Hematopoietic multipotent progenitor cell treated with erythropoietin and hydrocortisone succinate and interleukin-3 and kit ligand, for 6 days (in vitro differentiated cells): ENCODE measurements at places on chromosomes 11 and 22.

DNA sequence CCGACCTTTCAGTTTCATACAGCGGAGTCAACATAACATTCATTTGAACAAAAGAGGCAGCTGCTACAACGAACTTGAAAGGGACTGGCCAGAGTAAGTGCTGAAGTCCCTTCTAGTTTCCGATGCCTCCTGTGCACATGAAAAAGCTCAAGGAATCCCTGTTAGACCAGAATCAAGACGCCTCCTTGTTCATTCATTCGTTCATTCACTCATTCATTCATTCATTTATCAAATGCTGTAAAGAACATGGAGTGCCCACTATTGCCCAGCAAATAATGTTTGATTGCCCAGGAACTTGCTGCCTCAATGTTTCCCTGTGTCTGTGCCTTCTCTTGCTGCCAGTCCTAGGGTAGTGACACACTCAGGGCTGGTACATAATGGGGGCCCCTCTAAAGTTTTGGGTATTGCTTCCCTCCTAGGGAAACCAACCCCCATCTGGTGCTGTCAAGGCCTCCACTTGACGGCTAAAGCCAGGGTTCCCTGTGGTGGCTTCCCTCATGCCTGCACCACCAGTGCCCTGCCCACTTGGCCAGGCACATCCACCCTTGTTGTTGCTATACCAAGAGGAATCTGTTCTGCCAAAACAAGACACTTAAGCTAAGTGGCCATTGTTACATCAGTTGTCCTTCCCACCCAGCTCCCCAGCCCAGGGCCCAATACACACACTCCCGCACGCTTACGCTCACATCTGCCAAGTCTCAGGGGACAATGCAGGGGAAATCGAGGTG lies 3.8 kb downstream of the TMPRSS13 start:
- DNase-seq: no peak

DNA sequence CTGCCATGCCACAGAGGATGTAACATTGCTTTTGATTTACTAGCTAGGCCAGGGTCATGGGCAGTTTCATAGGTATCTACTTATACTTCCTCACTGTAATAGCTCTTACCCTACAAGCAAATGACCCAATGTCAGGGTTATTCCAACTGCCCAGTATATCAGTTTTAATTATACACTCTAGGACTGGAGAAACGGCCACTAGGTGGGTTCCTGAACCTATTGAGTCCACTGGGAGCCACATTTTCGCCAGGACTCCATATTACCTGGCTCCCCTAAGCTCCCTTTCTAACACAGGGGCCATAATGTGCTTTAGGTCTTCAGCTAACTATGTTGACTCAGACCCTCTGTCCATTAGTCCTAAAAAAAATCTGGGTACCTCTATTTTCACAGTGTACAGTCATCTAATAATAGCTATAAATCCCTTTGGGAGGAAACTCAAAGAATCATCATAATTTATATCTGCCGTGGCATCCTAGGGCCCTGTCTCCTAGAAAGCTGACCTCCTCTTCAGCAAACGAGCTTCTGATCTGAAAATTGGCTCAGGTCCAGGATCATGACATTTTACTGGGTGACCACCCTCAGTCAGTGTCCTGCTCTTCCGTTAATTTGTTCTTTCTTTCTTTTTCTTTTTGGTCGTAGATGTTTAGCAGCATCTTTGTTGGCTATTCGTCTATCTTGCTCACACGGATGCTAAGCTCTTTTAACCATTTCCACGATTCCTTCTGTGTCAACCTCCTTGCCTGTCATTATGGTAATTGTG lies 244.3 kb downstream of the FAM76B start:
- DNase-seq: peak; percentile 38

DNA sequence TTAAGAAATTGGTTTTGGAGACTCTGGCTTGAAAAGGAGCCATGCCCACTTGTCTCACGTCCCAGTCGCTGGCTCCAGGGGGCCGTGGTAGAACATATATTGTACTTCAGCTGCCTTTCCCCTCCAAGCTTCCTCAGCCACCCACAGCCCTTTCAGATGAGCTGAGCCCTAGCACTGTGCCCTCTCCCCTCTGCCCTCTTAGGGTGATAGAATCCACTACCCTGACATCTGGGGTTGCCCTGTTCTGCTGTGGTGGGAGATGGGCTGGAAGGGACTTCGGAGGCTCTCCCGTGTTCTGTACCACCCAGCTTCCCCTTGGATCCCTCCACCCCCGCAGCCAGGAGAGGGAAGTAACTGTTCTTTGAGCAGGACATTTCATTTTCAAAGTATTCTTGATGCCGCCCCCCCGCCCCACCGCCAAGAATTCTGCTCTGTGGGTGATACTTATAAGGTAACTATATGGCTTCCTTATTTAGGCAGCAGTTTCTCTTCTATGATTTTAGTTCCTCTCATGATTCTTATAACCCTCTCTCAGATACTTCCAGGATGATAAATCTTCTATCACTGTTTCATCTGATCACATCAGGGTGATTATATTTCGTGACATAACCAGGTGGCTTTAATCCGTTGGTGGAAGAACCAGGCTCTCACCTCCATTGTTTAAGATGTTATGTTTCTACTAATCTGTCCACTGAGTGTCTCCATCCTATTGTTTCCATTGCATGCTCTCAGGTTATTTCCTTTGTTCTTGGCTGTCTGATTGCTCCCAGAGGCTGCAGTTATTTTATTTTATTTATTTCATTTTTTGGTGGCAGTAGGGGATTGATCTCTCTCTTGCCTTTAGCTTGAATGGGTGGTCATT lies 24.1 kb downstream of the ZBTB16 start:
- peak; percentile 71 for DNase-seq

DNA sequence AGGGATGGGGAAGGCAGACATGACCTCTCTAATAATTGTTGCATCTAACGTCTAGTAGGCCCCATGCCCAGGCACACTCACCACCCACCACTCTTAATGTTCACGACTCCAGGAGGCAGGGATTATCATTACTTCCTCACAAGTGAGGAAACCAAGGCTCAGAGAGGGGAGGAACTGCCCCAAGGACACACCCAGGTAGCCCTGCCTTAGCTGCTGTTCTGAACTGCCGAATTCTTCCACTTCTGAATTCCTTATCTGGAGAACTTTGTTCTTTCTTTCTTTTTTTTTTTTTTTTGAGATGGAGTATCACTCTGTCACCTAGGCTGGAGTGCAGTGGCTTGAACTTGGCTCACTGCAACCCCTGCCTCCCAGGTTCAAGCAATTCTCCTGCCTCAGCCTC lies 16.7 kb downstream of the SLCO2B1 start:
- no peak for DNase-seq

GRCh38 chr11:94219771-94220170 lies 84.6 kb upstream of the IZUMO1R start:
- no peak for DNase-seq

DNA sequence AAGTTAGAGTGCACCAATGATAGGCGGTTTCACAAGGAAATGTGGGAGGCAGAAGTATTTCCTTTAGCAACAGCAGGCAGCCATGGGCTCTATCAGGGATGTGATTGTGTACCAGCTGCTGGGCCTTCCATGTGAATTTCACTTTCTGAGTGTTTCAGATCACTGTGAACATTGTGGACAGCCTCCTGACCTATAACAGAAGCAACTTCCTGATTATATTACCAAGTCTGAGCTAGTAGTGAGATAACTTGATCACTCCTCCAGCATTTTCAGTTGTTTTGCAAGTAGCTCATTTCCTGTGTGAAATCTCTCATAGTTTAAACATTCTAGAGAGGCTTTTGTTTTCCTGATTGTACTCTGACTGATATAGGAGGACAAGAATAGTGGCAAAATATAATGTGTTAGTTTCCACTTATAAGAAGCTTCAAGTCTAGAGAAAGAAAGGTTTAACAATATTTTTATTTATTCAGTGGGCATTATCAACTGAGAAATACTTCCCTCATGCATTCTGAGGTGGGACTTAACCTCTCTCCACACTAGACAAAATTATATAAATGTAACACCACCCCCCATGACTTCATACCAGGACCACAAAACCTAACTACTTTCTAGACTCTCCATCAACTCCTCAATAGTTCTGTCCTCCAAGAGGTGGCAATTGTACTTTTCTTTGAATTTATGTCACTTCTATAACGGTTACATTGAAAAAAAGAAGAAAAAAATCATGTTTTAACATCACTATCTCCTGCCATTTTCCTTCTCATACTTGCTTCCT lies 184.2 kb upstream of the LUZP2 start:
- DNase-seq: no peak

GRCh38 chr22:36901411-36902142 lies 11.9 kb upstream of the CSF2RB start:
- DNase-seq: peak; percentile 97
